ENCODE measurements at places on chromosomes 7 and 10. TPM values are rescaled to one million over a fixed set of nuclear protein-coding genes. Genes with fewer than 3 reads are reported as not detected.

The NPY4R gene
- total RNA-seq, result not detected

The CRHR2 gene
- not detected for total RNA-seq

The SPDYE6 gene
- not detected for total RNA-seq

The CTAGE8 gene
- total RNA-seq, result not detected

The CTNNA3 gene
- 0.13 TPM for total RNA-seq

The ZSCAN21 gene
- total RNA-seq, result 8.8 TPM

The CADPS2 gene
- 21.7 TPM for total RNA-seq

The C10orf105 gene
- total RNA-seq, result under 0.01 TPM

The ICA1 gene
- total RNA-seq, result 2.2 TPM

The PODXL gene
- total RNA-seq, result 5.2 TPM

The CYP26C1 gene
- 0.06 TPM for total RNA-seq

The DGKI gene
- total RNA-seq, result 5.3 TPM

The STAG3 gene
- total RNA-seq, result 1.1 TPM

The ZNF467 gene
- 0.26 TPM for total RNA-seq

The FAM25G gene
- total RNA-seq, result not detected

The SEM1 gene
- total RNA-seq, result 269 TPM

The PTPN20 gene
- 0.92 TPM for total RNA-seq

The PRKAR2B gene
- 1.6 TPM for total RNA-seq

The KIN gene
- 4.9 TPM for total RNA-seq

The MCU gene
- total RNA-seq, result 36.9 TPM

The PRSS37 gene
- total RNA-seq, result not detected

The FAM20C gene
- 93.0 TPM for total RNA-seq

The MSMB gene
- not detected for total RNA-seq

The COL13A1 gene
- 14.8 TPM for total RNA-seq

The SPDYE8 gene
- not detected for total RNA-seq

The CYP3A4 gene
- not detected for total RNA-seq

The MDFIC gene
- 31.0 TPM for total RNA-seq

The GSTO2 gene
- 3.4 TPM for total RNA-seq

The COL28A1 gene
- 0.13 TPM for total RNA-seq

The INA gene
- total RNA-seq, result 0.44 TPM

The ASB13 gene
- 9.8 TPM for total RNA-seq

The VAX1 gene
- not detected for total RNA-seq

The GBX1 gene
- total RNA-seq, result not detected

The SKIDA1 gene
- 0.66 TPM for total RNA-seq

All from aortic smooth muscle cell (primary cell).